ENCODE measurements at places on chromosomes 7 and 10.

GRCh38 chr10:111004016-111004415 is 72.8 kb upstream of the ADRA2A start:
- DNase-seq: no peak

- DNase-seq: no peak
Measured at GRCh38 chr10:6130848-6131470, 42.1 kb downstream of the RBM17 start.

GRCh38 chr7:158987691-158988090 is 131.3 kb downstream of the DYNC2I1 start:
- no peak for DNase-seq

DNA sequence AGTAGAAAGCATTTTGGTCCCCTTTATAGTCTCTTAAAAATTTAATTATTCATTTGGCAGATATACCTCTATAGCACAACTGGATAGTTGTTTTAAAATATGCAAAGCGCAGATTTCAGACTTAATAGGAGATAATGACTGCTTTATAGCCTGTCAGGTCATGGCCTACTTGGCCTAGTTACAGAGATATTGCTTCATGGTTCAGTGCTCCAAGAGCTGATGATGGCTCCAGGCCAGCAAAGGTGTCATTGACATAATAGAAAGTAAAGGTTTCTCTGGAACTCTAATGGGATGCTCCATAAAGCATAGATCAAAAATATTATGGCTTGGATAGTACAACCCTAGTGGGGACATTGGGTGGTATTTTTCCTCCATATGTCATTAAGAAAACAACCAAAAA is 285.7 kb downstream of the NXPH1 start:
- no peak for DNase-seq

- no peak for DNase-seq
Measured at GRCh38 chr10:70442332-70442988, 979 bp upstream of the NODAL start.

GRCh38 chr7:135575296-135575695 is 17.6 kb downstream of the NUP205 start:
- no peak for DNase-seq

GRCh38 chr7:11648980-11649379 is 183.0 kb downstream of the THSD7A start:
- no peak for DNase-seq

DNA sequence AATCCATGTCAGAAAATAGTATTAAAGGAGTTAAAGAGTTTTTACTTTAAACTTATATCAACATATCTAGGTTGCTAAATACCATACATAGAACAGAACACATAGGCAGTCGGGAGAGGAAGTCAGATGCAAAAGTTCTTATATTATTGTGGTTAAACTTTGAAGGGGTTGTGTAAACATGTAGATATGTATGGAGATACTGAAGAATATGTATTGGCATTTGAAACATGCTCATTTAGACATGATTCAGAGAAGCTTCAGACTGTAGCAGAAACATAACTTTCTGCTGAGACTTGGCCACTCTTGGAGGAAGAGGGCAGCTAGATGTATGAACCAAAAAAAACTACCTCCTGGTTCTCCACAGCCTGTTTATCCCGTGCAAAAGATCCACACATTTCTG is 103.5 kb upstream of the FERD3L start:
- no peak for DNase-seq

- DNase-seq: no peak
Measured at GRCh38 chr10:35040760-35041501, 49.2 kb downstream of the CUL2 start.

DNA sequence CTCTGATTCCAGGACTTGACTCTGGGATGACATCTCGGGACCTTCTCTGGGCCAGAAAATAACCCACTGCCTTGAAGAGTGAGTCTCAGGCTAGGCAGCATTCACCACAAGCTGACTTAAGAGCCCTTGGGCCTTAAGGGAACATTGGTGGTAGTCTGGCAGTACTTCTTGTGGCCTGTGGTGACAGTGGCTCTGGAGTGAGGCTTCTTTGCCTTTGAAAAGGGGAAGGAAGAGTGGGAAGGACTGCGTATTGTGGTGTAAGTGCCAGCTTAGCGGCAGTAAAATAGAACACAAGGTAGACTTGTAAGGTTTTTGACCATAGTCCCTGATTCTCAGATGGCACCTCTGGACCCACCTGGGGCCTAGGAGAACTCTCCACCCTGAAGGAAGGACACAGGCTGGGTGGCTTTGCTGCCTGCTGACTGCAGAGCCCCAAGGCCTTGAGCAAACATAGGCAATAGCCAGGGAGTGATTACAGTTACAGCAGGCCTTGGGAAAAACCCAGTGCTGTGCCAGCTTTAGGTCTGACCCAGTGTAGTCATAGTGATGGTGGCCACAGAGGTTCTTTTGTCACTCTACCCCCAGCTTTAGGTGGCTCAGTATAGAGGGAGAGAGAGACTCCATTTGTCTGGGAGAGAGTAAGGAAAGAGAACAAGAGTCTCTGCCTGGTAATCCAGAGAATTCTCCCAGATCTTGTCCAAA is 483.9 kb downstream of the SH2D4B start:
- DNase-seq: no peak

DNA sequence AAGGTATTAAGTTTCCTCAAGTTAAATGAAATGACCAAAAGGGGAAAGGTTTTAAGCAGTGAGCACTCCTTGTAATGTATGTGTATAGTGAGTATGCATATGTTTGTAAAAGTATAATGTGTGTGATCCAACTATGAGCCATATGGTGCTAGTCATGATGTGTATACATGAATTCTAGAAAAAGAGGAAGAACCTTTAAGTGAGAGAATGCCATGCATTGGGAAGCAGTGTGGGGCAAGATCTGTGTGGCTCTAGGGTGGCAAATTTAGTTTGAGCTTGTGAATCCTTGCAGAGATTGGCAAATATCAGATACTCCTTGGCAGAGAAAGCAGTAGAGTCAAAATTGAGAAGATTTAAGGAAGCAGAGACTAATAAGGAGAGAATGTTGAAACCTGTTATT is 435.0 kb downstream of the AUTS2 start:
- DNase-seq: no peak

Measured in stimulated activated CD8-positive, alpha-beta memory T cell treated with anti-CD3 and anti-CD28 coated beads, Interleukin-7, amount 100 ng/mL, for 4 hours (primary cell).